ENCODE measurements at places on chromosomes 12 and 14.

DNA sequence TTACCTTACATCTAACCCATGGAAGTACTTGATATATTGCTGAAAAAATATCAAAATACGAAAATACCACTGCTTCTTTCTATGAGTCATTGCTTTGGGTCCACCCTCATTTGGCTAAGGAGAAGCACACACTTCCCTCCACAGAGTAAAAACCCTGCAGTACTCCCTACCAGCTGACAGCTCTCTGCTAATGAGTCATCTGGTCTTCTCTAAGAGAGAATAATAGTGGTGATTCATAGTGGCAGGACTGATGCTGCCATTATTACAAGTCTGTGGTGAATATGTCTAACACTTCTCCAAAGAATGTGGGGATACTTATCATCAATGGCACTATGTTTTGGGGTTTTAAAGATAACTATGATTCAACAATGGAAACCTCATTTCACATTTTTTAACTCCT is 90.7 kb downstream of the PPFIA2 start:
- no peak for DNase-seq

GRCh38 chr12:116517431-116518045 is 41.6 kb upstream of the MAP1LC3B2 start:
- DNase-seq, result no peak

- DNase-seq, result no peak
Measured at GRCh38 chr12:71865166-71865713, 25.7 kb downstream of the TBC1D15 start.

DNA sequence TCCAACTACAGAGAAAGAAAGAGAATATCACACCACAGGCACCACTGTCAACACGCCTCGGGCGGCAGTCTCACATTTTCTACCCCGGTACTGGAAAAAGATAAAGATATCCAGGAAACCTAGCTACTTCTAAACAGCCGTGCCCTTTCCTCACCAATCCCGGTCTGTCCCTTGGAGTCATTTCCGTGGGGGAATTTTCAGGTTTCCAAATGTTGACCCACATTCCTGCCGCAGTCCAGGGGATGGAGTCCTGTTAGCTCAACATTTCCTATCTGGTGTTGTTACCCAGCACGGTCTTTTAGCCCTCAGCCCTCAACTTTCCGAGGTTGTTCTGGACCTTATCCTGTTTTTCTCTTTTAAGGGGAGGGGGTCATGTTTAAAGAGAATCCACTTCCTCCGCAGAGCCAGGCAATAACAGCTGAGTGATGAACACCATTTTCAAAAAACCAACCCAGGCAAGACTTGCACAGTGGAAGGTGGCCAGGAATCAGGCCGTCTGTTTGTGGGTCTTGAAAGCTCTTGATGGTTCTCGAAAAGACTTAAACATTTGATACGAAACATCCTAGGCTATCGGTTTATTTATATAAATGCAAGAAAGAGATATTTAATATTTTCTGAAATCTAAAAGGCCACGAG is 4.6 kb downstream of the SSH1 start:
- DNase-seq, result no peak

GRCh38 chr14:50551877-50552276 is 8.1 kb upstream of the ATL1 start:
- DNase-seq, result no peak

DNA sequence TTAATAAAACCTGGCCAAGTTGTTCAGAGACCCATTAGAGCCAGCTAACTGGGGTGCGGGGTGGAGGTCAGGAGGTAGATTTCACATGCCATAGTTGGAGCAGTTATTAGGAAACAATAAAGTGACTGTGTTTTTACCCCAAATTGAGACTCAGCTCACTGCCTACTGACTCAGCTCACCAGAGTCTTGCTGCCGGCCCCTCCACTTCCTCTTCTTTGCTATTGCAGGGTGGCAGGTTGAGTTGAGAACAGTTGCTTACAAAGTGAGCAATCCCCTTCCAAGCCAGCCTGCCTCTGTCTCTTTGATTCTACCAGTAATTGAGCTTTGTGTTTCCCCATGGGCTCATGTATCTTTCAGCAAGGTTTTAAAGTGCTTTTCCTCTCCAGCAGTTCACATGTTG is 12.9 kb downstream of the ST8SIA1 start:
- no peak for DNase-seq

GRCh38 chr14:72901361-72901760 is 7.5 kb upstream of the DPF3 start:
- DNase-seq, result no peak

DNA sequence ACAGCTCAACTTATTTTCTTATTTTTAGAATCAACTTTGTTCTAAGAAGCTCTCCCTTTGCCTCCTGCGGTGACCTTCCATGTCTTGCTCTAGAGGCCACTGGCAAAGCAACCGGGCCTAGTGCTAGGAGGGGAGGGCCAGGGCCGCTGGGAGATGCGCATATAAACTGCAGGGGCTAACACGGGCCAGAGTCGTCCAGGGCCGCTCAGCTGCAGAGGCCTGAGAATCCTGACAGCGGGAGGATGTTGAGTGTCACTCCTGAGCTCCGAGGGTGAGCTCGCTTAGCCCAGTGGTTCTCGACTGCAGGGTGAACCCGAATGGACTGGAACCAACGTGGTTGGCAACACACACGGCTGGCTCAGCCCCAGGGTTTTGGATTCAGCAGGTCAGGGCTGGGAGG is 6.5 kb upstream of the PIWIL1 start:
- no peak for DNase-seq

GRCh38 chr14:81200054-81200453 is 20.7 kb downstream of the GTF2A1 start:
- no peak for DNase-seq

GRCh38 chr14:54498579-54498978 is 9.8 kb upstream of the GMFB start:
- no peak for DNase-seq

DNA sequence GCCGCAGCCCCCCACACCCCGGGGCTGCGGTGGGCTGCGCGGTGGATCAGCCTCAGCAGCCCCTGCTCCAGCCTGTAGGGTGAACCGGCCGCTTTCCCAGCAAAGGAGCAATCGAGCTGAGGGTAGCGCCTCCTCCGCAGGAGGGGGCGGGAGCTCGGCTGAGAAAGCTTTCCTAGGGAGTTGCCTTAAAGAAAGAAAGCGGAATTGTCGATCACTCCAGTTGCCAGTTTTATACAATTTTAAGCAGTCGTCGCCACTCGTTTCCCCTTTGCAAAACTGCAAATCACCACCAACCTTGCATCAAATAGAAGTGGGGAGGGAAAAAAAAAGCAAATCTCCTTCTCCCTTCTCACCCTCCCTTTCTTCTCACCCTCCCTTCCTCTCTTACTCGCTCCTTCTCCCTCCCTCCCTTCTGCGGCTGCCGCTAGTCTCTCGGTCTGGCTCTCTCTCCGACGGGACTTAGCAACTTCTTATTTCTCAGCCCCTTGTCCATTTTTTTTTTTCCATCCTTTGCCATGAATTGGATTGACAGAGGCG is at the start of gene PDE3A:
PDE3A (plus strand) TSS at position 424 of the 537 bp plus-strand sequence. CDS start 748 bp downstream, outside the sequence.
- peak; percentile 79 for DNase-seq

DNA sequence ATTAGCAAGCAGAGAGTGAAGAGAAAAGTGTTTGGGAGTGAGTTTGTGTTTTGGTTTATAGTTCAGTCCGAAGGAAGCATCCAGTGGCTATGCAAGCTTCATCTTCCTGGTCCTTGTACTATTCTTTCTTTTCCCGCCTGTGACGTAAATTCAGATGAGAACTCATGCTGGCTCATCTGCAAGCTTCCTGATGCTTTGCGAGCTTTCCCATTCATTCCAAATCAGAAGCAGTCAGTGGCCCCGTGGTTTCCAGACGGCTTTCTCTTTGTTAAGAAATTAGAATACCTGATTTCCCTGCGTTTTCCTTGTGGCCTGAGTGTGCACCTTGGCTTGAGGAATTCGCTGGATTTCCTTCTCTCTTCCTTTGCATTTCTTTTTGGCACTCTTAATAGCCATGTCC is 89.5 kb downstream of the TESC start:
- peak; percentile 33 for DNase-seq

GRCh38 chr14:70073924-70074566 is 114.7 kb downstream of the SLC8A3 start:
- DNase-seq, result peak; percentile 84

DNA sequence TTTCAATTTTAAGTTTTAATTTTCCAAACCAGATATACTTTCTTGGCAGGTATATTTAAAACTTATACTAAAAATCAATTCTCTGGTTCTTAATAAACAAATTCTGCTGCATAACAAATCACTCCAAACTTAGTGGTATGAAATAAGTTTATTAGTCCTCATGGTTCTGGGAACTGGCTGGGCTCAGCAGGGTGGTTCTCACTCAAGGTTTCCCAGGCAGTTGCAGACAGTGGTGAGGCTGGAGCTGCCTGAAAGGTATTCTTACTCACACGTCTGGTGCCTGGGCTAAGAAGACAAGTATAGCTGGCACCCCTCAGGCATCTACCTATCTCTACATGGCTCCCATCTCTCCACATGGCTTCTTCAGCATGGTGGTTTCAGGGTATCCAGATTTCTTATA is 308.2 kb upstream of the CCDC196 start:
- DNase-seq, result no peak

- no peak for DNase-seq
Measured at GRCh38 chr12:69994724-69995173, 169.7 kb downstream of the MYRFL start.

GRCh38 chr12:122072031-122072970 is 6.3 kb upstream of the MLXIP start:
- peak; percentile 60 for DNase-seq

DNA sequence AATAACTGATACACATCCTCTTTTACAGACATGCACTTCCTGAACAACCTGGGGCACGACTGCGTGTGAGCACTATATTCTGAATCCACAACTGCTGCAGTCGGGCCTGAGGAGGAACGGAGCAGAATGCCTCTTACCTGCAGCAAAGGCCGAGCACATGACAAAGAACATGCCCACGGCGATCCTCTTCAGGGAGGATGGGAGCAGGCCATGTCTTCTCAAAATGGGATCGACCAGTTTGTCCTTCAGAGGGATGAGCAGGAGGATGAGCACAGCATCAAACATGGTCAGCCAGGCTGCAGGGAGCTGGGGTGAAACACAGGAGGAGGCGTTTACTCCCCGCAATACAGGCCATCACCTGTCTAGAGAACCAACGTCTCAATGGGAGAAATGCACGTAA is 15.1 kb downstream of the SLC15A4 start:
- no peak for DNase-seq

GRCh38 chr12:107355004-107355565 is 261.7 kb upstream of the CRY1 start:
- DNase-seq, result no peak

DNA sequence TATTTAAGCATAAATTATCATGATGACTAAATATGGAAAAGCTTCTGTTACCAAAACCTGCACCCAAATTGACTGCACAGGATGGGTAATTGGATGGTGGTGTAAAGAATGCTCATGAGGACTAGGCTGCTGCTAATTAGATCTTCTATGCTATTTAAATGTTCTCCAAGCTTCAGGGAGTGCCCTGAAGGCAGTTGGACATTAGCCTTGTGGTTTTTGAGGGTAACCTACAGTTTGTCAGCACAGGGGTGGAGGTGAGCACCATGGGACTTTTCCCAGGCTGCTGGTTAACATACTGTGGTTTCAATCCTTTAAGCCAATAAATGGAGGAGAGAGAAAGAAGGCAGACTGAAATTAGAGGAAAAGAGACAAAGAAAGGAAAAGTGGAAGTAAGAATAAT is 145.0 kb downstream of the WIF1 start:
- no peak for DNase-seq

DNA sequence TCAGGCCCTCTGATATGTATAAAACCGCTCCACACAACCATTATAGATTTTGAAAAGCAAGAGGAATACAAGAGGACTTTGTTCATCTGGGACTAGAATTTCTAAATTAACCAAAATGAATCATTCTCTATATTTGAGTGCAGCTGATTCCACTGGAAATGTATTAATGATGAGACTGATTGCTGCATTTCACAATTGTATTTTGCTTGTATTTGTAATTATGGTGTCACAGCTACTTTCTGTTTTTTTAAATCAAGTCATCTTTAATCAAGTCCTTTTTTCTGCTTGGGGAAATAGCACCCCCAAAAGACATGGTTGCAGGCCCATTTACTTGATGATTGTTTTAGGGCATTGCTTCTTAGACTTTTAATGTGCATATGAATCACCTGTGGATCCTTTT is 162.4 kb downstream of the KICS2 start:
- no peak for DNase-seq

DNA sequence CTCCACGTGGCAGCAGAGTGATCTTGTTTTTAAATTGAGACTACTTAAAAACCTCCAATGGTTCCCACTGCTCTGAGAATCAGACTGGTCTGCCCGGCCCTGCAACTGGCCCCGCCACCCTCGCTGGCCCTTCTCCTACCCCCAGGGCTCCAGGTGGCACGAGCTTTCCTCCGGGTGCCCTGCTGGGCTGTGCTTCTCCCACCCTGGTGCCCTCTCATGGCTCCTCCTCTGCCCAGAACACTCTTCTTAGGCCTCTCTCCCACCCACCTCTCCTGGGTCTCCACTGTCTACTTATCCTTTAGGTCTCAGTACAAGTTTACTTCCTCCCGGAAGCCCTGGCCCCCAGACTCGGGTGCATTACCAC is 26.5 kb downstream of the CCDC92 start:
- no peak for DNase-seq

- DNase-seq, result no peak
Measured at GRCh38 chr14:100810861-100811461, 15.0 kb upstream of the MEG3 start.

DNA sequence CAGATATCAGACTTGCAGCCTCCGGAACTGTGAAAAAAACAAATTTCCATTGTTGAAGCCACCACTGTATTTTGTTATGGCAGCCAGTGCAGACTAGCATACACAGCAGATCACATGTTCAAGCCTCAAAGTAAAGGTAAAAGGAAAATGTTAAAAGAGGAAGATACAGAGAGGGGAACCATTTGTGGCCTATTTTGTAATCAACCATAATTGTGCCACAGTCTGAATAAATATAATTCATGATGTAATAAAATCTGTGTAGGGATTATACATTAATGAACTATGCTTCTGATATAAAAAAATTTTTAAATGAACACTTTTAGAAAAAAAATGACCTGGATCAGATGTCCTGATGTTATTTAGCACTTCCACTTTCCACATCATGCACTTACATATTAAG is 79.6 kb downstream of the SLC16A7 start:
- no peak for DNase-seq

GRCh38 chr14:96067985-96068930 is 29.1 kb downstream of the C14orf132 start:
- no peak for DNase-seq

DNA sequence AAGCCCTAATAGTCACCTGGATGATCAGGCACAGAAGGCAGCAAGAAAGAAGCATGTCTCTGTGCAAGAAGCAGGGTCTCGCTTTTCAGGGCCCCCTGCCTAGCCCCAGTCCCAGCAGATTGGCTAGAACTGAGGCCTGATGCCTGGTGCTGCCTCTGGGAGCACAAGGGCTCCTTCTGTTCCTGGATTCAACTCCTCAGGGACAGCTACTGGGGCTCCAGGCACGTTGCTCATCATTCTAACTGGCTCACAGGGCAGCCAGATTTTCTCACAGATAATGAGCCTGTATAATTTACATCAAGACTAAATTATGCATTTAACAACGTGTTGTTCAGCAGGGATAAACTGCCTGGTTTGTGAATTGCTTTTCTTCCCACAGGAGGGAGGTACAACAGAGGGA is 106.5 kb upstream of the PLXNC1 start:
- peak; percentile 81 for DNase-seq

- no peak for DNase-seq
Measured at GRCh38 chr14:28762955-28763326, 3.6 kb upstream of the FOXG1 start.
